Activated CD4-positive, alpha-beta T cell treated with anti-CD3 and anti-CD28 coated beads, Interleukin-2, amount 10 ng/mL, durations not matched to agents 24 days and 14 days (primary cell): ENCODE measurements at places on chromosomes 11 and 22.

DNA sequence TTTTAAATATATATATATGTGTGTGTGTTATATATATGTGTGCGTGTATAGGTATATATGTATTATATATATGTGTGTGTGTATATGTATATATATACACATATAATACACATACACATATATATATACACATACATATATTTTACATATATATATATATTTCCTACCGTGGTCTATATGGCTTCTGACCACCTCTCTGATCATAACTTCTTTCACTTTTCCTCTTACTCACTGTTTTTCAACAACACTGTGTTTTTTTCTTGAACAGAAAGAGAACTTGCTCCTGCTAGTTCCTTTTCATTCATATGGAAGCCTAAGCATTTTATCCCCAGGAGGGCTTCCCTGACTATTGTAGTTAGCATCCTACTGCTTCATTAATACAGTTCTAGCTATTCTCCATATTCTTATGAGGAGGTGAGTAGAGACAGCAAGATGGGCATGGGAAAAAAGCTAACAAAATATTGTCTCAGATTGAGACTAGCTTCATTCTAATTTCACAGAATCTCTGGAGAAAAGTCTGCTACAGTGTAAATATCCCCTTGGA, 38.5 kb upstream of the CTSC start:
- no peak for DNase-seq

- no peak for DNase-seq
Measured at GRCh38 chr11:101974255-101974654, 57.9 kb upstream of the ANGPTL5 start.

DNA sequence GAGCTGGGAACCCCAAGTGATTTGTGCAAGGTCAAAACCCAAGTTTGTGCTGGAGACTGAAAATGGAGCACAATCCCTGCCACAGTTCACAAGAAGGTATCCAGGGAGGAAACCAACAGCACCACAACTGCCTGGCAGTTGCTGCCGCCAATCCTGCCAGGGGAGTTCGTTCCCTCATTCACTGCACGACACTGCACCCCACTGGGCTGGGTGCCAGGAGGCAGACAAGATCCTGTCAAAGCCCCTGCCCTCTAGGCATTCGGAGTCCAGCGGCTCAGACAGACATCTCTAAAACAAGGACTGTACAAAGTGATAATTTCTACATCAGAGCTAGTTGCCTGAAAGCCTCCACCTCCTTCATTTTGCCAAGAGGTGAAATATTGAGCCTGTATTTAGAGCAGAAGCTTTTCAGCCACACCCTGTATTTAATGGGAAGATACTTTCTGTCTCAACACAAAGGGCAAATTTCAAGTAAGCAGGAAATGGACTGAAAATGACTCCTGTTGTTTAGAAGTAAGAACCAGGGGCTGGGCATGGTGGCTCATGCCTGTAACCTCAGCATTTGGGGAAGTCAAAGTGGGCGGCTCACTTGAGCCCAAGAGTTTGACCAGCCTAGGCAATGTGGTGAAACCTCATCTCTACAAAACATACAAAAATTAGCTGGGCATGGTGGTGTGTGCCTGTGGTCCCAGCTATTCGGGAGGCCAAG, 277.4 kb upstream of the NARS2 start:
- no peak for DNase-seq

GRCh38 chr22:48868554-48868953, 959.1 kb downstream of the BRD1 start:
- no peak for DNase-seq

- no peak for DNase-seq
Measured at GRCh38 chr11:128279866-128280265, 307.5 kb downstream of the ETS1 start.

GRCh38 chr22:46829941-46830715, 67.7 kb downstream of the TBC1D22A start:
- DNase-seq, result no peak

GRCh38 chr11:112844517-112844916, 116.7 kb upstream of the NCAM1 start:
- DNase-seq, result no peak

- no peak for DNase-seq
Measured at GRCh38 chr22:32888976-32889375, 87.5 kb downstream of the TIMP3 start.

DNA sequence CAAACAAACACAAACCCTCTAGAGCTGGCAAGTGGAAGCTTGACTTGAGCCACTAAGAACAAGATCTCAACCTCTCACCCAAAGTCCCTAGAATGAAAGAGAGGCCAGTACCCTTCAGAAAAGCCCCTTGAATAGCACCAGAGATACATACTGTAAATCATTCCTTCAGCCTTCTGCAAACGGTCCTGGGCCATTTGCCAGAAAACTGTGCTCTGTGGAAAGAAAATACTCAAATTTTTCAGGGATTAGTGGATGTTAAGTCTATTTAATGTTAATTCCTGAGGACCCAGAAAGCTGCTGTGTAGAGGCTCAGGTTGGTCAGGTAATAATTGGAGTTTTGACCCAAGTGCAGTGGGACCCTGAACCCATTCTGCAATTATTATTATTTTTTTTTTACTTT, 16.9 kb downstream of the SERPINH1 start:
- DNase-seq, result no peak

DNA sequence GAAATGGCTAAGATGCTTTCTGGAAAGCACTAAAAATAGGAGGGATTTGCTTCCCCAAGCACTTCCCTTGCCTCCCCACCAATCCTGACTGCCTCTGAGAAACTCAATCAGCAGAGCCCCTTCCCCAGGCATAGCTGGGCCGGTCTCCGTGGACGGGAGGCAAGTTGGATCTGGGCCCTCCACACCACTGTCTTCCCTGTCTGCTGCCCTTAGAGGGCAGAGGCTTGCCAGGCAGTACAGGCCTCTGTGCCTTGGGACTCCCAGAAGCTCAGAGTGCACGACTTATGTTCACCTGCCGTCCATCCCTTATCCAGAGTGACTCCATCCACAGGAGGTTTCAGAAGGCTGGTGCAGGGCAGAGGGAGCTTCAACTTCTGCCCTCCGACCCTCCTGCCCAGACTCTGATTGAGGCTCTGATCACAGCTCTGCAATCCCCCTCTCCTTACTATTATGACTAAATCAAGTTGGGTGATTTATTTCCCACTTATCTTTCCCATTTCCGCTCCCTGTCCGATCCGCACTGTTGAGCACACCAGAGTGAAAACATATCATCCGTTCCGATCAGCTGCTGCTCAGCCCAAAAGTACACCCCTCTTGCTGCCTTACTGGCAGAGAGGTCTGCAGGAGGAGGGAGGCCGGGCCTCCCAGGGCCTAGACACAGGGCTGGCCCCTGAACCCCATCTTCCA, 71.8 kb downstream of the DSCAML1 start:
- DNase-seq, result no peak

GRCh38 chr11:134658481-134659225, 246.6 kb upstream of the B3GAT1 start:
- DNase-seq, result no peak

- no peak for DNase-seq
Measured at GRCh38 chr11:95349345-95349942, 118.4 kb upstream of the SESN3 start.
